ENCODE measurements at places on chromosomes 12 and 14.

DNA sequence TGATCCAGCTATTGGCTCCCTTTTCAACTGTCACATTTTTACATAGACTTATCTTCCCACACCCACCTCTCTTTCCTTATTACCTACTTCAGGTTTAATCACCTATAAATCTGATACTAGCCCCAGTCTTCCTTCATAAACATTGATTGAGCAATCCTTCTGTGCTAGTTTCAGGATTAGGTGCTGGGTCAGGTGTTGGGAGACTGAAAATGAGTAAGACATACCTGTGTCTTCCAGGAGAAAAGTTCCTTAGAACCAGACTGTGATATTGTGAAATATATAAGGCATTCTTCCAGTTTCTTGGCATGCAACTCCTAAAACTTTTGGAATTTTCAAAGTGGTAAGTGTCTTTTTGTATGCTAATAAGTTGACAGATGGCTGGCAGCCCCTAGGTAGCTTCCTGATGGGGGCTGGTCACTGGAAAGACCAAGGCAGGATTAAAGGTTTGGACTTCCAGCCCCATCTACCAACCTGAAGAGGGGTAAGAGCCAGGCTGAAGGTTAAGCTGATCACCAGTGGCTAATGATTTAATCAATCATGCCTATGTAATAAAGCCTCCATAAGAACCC lies 4.6 kb downstream of the ANO6 start:
- no peak for DNase-seq

DNA sequence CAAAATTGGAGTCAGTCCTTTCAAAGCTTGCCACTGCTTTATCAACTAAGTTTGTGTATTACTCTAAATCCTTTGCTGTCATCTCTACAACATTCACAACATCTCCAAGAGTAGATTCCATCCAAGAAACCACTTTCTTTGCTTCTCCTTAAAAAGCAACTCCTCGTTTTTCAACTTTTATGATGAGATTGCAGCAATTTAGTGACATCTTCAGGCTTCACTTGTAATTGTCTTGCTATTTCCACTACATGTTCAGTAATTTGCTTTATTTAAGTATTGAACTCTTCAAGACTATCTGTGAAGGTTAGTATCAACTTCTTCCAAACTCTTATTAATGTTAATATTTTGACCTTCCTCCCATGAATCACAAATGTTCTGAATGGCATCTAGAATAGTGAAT lies 747.9 kb downstream of the TMTC2 start:
- DNase-seq: no peak

- DNase-seq: peak; percentile 79
Observed at GRCh38 chr12:49636979-49637755, 13.8 kb downstream of the PRPF40B start.

DNA sequence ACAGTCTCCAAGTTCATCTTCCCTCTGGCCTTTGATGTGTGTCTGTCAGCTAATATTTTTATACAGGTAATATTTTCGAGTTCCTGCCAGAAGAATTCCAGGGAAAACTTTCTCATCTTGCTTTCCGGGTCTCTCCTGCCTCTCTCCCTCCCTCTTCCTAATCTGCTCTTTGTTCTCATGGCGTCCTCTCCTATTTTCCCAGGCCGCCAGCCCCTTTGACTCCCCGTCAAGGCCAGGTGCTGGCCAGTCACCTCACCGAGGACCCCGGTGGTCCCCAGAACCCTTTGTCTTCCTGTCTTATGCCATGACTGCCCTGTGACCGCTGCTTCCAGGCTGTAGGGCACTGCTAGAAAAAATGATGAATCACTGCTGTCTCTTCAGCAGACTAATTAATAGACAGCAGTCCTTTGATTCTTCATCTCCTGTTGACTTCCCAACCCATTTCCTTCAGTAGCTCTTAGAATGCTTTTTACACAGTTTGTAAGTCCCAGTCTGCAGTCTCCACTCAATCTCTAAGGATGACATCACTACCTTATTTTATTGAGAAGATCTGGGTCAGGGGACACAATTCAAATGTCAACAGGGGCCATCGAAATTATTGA lies 40.7 kb downstream of the PPFIBP1 start:
- no peak for DNase-seq

GRCh38 chr14:56334458-56334857 lies 216.2 kb downstream of the PELI2 start:
- no peak for DNase-seq

DNA sequence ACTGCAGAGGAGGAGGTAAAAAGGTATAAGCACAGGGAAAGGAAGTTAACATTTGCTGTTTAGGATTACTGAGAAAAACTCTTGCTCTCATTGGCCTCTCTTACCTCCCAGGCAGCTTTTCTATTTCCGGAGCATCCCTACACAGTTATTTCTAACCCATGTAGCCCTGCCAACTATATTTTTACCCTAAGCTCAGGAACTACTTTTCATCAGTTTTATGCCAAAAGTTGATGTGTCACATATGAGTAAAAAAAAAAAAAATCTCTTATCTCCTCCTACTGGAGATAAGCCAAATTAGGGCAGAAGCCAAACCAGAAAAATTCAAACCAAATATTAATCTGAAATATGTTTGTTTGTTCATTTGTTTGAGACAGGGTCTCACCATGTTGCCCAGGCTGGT lies 34.4 kb upstream of the PSMA6 start:
- DNase-seq: no peak

GRCh38 chr12:97561619-97562290 lies 99.2 kb downstream of the RMST start:
- no peak for DNase-seq

- DNase-seq: no peak
Observed at GRCh38 chr12:115626210-115626609, 651.3 kb downstream of the MED13L start.
